Suprapubic skin (tissue), 4 donors: ENCODE measurements at places on chromosomes 4 and X. TPM values are rescaled to one million over a fixed set of nuclear protein-coding genes. Genes with fewer than 3 reads are reported as not detected.

GRCh38 chr4:83629945-83630721 is 94.2 kb downstream of the GPAT3 start:
- H3K27ac ChIP-seq = no peak overlapping the region
- H3K4me1 ChIP-seq = peaks cover 6% of the 10 kb centered on the region

DNA sequence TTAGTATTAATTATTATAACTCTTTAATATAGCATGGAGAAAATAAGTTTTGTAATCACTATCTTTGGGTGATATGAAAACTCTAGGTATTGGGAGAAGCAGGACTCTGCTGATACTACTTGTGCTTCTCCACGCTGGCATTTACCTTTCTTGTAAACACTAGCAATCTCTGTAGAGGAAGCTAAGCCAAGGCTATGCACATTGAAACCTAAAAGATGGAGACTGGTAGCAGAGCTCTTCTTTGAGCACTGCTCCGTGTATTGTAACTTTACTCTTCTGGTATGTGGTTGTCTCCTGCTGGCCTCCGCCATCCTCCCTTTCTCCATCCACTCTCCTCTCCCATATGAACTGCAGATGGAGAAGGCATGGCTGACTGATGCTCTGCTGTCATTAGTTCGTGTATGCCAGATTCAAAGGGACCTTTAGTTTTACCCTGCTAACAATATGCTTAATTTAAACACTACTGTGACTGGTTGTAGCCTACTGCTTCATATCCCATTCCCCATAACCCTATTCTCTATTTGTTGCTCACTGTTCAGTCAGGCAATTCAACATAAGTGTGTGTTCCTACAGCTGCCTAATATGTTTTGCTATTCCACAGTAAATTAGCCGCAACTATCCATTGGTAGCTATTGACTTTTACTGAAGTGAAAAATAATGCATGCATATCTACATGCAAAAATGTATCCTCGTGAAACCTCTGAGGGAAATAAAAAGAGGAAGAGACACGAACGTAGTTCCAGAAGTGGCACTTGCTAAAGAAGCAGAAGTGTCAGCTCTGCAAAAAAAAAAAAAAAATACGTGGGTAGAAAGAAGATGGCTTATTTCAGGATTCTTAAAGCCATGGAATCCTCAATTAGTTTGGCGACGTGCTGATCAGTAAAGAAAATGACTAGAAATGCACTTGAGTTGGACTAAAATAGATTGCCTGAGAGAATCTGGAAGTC is 55.6 kb upstream of the CCSER1 start:
- H3K4me1 ChIP-seq = no peaks in the 10 kb centered on the region
- H3K27me3 ChIP-seq = no peaks in the 10 kb centered on the region
- no peaks in the 10 kb centered on the region for H3K36me3 ChIP-seq
- no peak for DNase-seq
- no peak overlapping the region for H3K4me3 ChIP-seq

DNA sequence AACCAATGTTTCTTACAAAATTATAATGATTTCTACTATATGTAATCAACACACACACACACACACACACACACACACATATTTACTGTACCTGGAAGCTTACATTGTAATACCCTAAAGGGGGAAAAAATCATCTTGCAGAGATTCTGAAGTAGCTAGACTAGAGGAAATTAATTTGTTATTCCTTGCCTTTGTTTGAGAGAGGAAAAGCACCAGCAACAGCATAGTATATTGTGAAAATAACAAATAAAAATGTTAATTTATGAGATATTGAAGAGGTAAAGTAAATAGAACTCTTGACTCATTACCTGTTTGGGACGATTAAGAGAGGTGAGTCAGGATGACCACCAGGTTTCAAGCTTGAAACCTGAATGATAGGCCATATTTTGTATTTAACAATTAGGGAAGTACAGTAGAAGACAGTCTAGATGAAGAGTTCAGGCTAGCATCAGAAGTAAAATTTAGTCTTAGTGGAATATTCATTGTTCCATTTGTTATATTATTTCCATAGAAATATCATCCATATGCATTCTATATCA is 873.4 kb upstream of the PCDH10 start:
- no peak for DNase-seq
- H3K4me1 ChIP-seq = no peaks in the 10 kb centered on the region
- no peaks in the 10 kb centered on the region for H3K27me3 ChIP-seq
- H3K36me3 ChIP-seq = no peaks in the 10 kb centered on the region
- H3K4me3 ChIP-seq = no peak overlapping the region

- H3K4me3 ChIP-seq = no peak overlapping the region
- H3K4me1 ChIP-seq = no peaks in the 10 kb centered on the region
- no peaks in the 10 kb centered on the region for H3K27me3 ChIP-seq
- no peaks in the 10 kb centered on the region for H3K36me3 ChIP-seq
- DNase-seq = no peak
- no peak overlapping the region for H3K27ac ChIP-seq
Observed at GRCh38 chr4:141614878-141615586, 21.4 kb upstream of the IL15 start.

GRCh38 chr4:122921971-122922876 is at the start of gene NUDT6:
Gene NUDT6 (minus strand): TSS chr4:122922597. CDS start chr4:122922572, 25 bp downstream.
- peak; percentile 68 for DNase-seq
- H3K27me3 ChIP-seq = no peaks in the 10 kb centered on the region
- H3K36me3 ChIP-seq = no peaks in the 10 kb centered on the region
- H3K4me1 ChIP-seq = peaks cover 25% of the 10 kb centered on the region
- H3K4me3 ChIP-seq = peak within 1 kb of the TSS; percentile 83

DNA sequence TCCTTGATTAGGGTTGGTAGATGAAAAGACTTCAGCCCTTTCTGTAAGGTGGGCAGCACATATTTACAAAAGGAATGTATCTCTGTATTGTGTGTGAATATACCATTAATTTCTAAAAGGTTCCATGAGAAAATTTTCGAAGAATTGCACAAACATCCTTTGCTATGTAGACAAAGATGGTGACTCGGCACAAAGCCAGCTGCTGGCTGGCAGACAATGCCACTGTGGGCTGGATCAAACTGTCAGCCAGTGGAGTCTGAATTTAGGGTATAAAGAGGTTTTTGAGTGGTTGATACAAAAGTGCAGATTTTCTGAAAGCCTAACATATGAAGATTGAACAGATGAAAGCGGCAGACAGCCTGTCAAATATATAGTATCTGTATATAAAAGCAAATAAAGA is 5.6 kb upstream of the TXK start:
- H3K4me1 ChIP-seq = no peaks in the 10 kb centered on the region
- DNase-seq = no peak
- H3K4me3 ChIP-seq = no peak overlapping the region
- no peaks in the 10 kb centered on the region for H3K27me3 ChIP-seq
- no peak overlapping the region for H3K27ac ChIP-seq

- DNase-seq = no peak
- H3K27me3 ChIP-seq = no peaks in the 10 kb centered on the region
- no peak overlapping the region for H3K4me3 ChIP-seq
Observed at GRCh38 chrX:9897761-9898161, 69.4 kb upstream of the CLDN34 start.

- no peaks in the 10 kb centered on the region for H3K4me1 ChIP-seq
- DNase-seq = no peak
- no peak overlapping the region for H3K27ac ChIP-seq
- H3K4me3 ChIP-seq = no peak overlapping the region
Observed at GRCh38 chr4:79249881-79250503, 75.9 kb downstream of the NAA11 start.

- H3K36me3 ChIP-seq = peaks cover 21% of the 10 kb centered on the region
- H3K27ac ChIP-seq = peak overlapping the region; percentile 98
- peak overlapping the region; percentile 99 for H3K4me3 ChIP-seq
- H3K4me1 ChIP-seq = peaks cover 29% of the 10 kb centered on the region
- DNase-seq = no peak
Observed at GRCh38 chr4:39976945-39977488, 694 bp downstream of the PDS5A start.

DNA sequence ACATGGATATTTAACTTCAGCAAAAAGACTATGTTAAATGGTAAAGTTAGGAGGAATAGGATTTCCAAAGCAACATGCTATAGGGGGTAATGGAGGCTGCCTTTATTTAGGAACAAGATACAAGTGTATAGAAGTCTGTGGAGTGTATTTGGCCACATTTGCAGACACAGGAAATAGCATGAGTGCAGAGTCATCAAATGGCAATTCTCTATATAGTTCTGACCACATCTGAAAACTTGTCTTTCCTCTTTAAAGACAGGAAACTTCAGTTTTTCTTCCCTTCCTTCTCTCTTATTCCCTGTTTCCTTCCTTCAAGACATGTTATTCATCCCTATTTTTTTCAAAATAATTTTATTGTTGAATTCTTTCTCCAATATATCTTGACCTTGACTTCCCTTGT is 119.3 kb upstream of the PITX2 start:
- no peaks in the 10 kb centered on the region for H3K36me3 ChIP-seq
- DNase-seq = no peak
- no peak overlapping the region for H3K27ac ChIP-seq
- H3K27me3 ChIP-seq = no peaks in the 10 kb centered on the region

DNA sequence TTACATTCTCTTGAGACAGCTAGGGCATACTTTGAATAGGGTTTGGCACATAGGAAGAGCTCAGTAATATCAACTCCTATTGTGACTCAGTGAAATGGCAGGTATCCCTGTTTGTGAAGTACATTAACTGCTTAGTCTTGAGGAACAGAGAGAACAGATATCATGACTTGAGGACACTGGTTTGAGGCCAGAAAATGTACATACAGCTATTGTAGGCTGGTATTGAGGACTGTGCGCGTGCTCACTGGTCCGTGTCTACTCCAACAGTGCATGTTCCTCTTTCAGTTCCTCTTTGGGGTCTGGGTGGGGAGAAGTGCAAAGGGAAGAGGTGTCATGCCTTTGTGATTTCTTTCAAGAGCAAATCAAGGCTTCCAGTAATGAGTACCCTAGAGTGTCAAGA is 34.6 kb upstream of the TBC1D9 start:
- no peak overlapping the region for H3K4me3 ChIP-seq
- H3K27ac ChIP-seq = peak overlapping the region; percentile 45
- DNase-seq = no peak

GRCh38 chr4:22574880-22575279 is 59.0 kb upstream of the ADGRA3 start:
- H3K27me3 ChIP-seq = no peaks in the 10 kb centered on the region
- H3K4me3 ChIP-seq = no peak overlapping the region
- H3K4me1 ChIP-seq = no peaks in the 10 kb centered on the region
- no peak overlapping the region for H3K27ac ChIP-seq
- H3K36me3 ChIP-seq = no peaks in the 10 kb centered on the region

- no peak for DNase-seq
- no peaks in the 10 kb centered on the region for H3K27me3 ChIP-seq
- no peaks in the 10 kb centered on the region for H3K36me3 ChIP-seq
- H3K4me3 ChIP-seq = no peak overlapping the region
Observed at GRCh38 chr4:11218692-11219091, 210.0 kb downstream of the HS3ST1 start.

DNA sequence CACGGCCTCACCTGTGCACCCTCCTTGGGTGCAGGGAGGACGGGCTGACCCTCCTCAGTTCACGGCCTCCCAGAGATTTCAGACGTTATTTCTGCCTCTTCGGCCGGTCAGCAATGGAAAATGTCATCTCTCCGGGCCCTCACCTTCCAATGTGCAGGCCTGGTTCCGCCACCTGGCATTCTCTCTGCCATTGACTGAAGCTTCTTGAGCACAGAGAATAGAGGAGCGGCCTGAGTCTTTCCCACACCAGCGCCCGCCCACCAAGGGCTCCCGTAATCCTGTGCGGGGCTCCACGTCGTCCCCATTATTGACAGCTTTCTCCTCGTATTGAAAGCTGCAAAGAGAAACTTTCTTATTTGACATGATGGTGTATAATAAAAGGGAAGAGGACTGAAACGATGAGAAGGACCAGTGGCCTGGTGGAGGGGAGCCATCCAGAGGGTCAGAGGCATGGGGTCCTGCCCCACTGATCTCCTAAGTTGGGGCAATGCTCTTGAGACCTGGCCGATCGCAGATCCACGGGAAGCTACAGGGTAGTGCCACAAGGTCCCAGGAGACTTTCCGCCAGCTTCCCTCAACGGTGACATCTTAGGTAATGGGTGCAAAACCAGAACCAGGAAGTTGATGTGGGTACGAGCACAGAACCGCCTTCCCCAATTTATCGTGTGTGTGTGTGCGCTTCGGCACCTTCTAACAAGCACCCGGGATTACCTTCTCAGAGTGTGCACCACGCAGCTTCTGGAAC is 20.6 kb downstream of the HTRA3 start:
- DNase-seq = peak; percentile 37
- no peaks in the 10 kb centered on the region for H3K4me1 ChIP-seq
- H3K4me3 ChIP-seq = no peak overlapping the region
- H3K27me3 ChIP-seq = no peaks in the 10 kb centered on the region
- no peak overlapping the region for H3K27ac ChIP-seq
- no peaks in the 10 kb centered on the region for H3K36me3 ChIP-seq

GRCh38 chr4:100984901-100985300 is 362.4 kb downstream of the PPP3CA start:
- H3K36me3 ChIP-seq = no peaks in the 10 kb centered on the region
- H3K27me3 ChIP-seq = no peaks in the 10 kb centered on the region
- H3K27ac ChIP-seq = no peak overlapping the region

DNA sequence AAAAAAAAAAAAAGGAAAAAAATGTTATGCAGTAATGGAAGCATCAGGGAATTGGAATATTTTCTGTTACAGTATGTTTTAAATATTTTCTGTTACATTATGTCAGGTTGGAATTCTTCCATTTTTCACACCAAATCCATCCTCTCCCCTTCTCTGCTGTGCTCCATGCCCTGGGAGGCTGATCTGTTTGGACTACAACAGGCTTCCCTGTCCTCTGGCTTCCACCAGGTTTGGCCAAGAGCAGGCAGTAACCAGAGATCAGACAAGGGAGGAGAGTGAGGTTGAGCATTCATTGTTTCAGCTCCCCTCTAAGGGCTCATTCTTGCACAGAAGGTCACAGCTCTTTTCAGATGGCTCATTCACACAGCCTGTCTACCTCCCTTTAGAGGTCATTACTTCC is 11.7 kb upstream of the TMEM184C start:
- no peak for DNase-seq
- H3K27me3 ChIP-seq = no peaks in the 10 kb centered on the region
- no peak overlapping the region for H3K27ac ChIP-seq
- H3K4me1 ChIP-seq = no peaks in the 10 kb centered on the region

- peak overlapping the region; percentile 2 for H3K27ac ChIP-seq
- H3K4me3 ChIP-seq = no peak overlapping the region
- H3K27me3 ChIP-seq = no peaks in the 10 kb centered on the region
- H3K36me3 ChIP-seq = no peaks in the 10 kb centered on the region
- H3K4me1 ChIP-seq = peaks cover 5% of the 10 kb centered on the region
Observed at GRCh38 chr4:170001745-170002267, 24.4 kb downstream of the MFAP3L start.

The IL2RG gene
- total RNA-seq = 12.4 TPM

The PAGE2B gene
- not detected for total RNA-seq

The PTPN13 gene
- total RNA-seq = 116 TPM

The SSX2B gene
- total RNA-seq = not detected

The SERTM2 gene
- not detected for total RNA-seq

The NAP1L2 gene
- total RNA-seq = 4.4 TPM

The CLNK gene
- 0.11 TPM for total RNA-seq

The UNC5C gene
- total RNA-seq = 1.2 TPM

The PAGE2 gene
- total RNA-seq = not detected

The CLDN2 gene
- total RNA-seq = 0.23 TPM

The CDKN2AIP gene
- total RNA-seq = 25.6 TPM
